ENCODE measurements at places on chromosomes 2 and 18.

DNA sequence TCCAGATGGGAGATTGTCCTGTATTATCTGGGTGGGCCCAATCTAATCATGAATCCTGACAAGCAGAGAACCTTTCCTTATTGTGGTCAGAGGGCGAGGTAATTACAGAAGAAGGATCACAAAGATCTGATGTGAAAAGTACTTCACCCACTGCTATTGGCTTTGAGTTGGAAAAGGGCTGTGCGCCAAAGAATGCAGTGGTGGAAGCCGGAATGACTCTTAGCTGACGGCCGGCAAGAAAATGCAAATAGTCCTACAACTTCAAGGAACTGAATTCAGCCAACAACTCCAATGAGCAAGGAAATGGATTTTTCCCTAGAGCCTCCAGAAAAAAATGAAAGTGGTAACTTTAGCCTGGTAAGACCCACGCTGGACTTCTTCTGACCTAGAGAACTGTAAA, 67.3 kb downstream of the CTNNA2 start:
- DNase-seq, result no peak

DNA sequence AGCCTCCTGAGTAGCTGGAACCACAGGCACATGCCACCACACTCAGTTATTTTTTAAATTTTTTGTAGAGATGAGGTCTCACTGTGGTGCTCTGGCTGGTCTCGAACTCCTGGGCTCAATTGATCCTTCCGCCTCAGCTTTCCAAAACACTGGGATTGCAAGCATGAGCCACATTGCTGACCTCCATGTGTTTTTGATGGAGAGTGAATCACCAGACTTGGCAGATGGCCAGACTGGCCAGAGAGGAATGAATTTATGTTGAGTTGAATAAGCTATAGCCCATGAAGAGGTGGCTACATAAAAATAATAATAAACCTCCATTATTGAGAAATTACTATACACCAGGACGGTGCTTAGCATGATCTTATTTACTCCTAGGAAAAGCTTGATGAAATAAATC, 91.5 kb downstream of the MREG start:
- no peak for DNase-seq

DNA sequence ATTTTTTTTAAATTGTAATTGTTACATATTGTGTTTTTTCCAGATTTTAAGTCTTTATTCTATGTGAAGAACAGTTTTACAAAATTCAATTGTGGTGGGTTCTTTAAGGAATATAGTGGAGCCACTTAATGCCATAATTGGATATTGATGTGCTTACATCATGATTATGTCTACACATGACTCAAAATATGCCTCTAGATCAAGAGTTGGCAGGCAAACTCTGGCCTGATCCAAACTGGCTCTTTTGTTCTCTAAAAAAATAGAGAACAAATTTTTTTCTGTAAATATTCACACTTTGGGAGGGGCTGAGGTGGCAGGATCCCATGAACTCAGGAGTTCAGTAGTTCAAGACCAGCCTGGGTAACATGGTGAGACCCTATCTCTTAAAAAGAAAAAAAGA, 8.3 kb downstream of the EHBP1 start:
- no peak for DNase-seq

DNA sequence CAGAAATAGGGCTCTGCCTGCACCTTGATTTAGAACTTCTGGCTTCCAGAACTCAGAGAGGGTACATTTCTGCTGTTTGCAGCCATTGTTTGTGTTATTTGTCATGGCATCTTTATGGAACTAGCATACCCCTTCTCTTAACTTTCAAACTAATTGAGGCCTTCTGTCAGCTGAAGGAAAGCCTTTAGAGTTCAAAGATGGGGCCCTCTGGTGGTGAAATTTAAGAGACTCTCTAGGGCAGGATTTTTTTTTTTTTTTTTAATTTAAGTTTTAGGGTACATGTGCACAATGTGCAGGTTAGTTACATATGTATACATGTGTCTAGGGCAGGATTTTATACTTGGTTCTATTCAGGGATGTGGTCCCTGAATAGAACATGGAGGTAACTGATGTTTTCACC, 260.6 kb upstream of the LINC00305 start:
- no peak for DNase-seq

DNA sequence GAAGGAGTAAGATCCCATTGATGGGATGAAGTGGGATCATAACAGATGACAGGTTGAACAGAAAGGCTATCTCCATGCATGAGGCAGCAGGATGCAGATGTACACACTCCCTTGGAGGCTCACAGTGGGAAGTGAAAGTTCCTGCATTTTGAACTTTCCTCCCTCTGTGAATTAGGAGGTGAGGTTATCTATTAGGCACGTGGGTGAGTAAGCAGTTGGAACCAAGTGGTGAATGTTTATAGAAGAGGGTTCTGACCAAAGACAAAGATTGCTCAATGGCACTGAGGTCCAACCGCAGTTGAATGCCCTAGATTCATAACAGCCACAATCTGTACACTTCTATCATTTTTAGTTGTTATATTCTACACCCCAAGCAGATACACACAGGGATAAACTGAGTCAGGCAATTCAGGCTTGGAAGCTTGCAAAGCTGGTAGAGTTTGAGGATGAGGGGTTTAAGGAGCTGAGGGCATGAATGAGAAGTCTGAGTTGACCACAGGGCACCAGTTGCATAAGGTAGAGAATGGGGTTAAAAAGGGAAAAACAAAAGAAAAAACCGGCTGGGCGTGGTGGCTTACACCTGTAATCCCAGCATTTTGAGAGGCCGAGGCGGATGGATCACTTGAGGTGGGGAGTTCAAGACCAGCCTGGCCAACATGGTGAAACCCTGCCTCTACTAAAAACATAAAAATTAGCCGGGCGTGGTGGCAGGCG, 7.1 kb upstream of the KCMF1 start:
- no peak for DNase-seq

GRCh38 chr2:38485734-38486133, 108.7 kb upstream of the ATL2 start:
- DNase-seq, result no peak

- no peak for DNase-seq
These were observed 38.9 kb downstream of the DHX57 start for GRCh38 chr2:38836791-38837190.

- DNase-seq, result no peak
These were observed 38.2 kb upstream of the MAP3K20 start for GRCh38 chr2:173037245-173038120.

- no peak for DNase-seq
These were observed 68.1 kb upstream of the AMMECR1L start for GRCh38 chr2:127953849-127954248.

- no peak for DNase-seq
These were observed 20.2 kb upstream of the DARS1 start for GRCh38 chr2:136005462-136006196.

DNA sequence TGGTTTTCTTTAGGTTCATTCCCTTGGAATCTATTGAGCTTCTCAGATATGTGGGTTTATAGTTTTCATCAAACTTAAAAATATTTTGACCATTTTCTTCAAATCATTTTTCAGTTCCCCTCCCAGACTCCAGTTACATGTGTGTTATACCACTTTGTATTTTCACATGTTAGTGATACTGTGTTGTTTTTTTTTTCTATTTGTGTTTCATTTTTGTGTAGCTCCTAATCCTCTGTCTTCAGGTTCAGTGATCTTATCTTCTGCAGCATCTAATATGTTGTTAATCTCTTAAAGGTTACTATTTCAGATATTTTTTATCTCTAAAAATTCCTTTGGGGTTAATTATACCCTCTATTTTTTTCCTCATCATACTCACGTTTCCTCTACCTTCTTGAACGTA, 51.2 kb downstream of the STRADB start:
- no peak for DNase-seq

- DNase-seq, result no peak
These were observed 72.7 kb downstream of the KCNG2 start for GRCh38 chr18:79870301-79871025.

GRCh38 chr2:151862700-151863099, 34.5 kb upstream of the ARL5A start:
- no peak for DNase-seq

DNA sequence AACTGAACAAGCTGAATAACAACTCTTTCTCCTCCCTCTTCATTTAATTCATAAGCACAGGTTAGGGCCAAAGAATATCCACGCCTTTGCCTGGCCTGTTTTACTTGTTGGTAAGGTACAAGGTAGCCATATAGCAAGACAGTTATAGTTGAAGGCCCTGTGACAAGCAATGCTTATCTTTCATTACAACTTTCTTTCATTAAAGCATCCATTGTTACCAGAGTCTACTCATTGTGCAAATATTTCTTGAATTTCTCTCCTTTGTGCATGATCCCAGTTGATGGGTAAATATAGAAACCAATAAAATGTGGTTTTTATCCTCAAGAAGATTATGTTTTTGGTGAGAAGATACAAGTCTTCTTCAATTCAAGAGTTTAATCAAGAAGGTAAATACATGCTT, 140.2 kb downstream of the UBE2E3 start:
- no peak for DNase-seq

GRCh38 chr2:43265001-43265400, 38.6 kb upstream of the ZFP36L2 start:
- no peak for DNase-seq

GRCh38 chr2:74205596-74205995, 7.2 kb downstream of the MTHFD2 start:
- DNase-seq, result no peak

- DNase-seq, result no peak
These were observed 503.6 kb downstream of the ARHGAP15 start for GRCh38 chr2:143632751-143633374.

DNA sequence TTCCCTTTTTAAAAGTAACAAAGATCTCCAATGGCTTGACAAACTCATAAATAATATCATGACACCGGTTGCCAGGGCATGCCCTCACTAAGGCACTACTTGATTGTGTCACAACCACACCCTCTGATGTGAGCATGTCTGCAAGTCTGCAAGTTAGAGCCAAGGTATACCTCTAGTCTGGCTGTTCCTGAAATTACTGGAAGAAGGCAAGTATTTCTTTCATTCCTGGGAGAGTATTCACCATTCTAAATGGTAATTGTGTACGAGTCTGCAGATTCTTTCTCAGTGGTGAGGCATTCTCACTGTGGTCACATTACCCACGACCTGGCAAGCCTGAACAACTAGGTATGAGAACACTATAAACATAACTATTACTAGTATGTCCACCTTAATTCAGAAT, 25.7 kb upstream of the RNU4ATAC start:
- no peak for DNase-seq

- no peak for DNase-seq
These were observed 55.9 kb downstream of the RELCH start for GRCh38 chr18:62242955-62243354.

DNA sequence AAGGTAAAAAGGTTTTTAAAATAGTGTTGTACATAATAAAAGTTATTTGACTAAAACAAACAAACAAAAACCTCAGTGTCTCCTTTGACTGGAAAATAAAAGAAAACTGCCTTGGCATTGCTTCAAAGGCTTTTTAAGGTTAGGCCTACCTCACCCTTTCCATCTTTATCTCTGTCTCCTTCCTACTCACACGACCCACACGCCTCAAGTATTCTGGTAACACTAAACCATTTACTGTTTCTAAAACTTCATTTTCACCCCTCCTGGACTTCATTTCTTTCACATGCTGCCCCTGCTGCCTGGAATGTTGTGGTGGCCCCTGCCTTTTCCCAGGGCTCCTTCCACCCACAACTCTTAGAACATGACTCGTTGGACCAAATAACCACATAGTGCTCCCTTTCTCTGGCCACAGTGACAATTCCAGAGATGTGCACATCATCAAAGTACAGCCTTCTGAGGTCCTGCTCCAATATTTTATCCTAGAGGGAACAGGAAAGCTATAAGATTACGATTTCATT, 54.0 kb downstream of the ERBB4 start:
- DNase-seq, result no peak

DNA sequence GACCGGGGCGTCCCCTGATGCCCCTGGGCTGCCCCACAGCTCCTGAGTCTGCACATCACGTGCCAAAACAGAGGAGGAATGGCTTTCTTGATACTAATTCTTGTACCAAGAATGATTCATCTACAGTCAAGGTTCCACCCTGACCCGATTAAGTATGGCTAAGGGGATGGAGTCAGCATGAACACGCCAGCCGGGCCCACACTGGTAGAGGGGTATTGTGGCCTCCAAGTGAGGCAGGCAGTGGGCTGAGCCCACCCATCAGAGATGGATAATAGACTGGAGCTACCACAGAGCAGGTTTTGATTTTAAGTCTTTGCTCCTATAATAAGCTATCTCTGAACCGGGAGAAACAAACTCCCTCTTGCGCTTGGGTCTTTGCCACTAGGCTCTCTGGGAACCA, 17.9 kb upstream of the GNAL start:
- no peak for DNase-seq

DNA sequence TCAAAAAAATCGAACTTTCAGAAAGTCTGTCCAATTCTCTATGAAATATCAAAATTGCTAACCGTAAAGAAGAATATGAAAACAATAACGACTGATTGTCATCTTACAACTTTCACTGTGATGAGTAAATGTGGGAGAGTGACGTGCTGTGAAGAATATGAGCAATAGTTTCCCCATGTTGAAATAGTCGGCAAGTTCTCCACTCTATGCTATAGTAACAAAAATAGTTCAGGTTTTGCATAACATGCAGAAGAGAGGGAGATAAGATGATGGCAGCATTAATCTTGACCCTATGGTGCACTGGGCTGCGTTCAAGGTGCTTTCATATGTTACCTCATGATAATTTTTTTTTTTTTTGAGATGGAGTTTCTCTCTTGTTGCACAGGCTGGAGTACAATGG, 196.8 kb upstream of the CYRIA start:
- no peak for DNase-seq

Data from GOT3 (cell line).